Mucosa of gallbladder (tissue), 1 donor: ENCODE measurements at places on chromosomes 1 and 21.

GRCh38 chr1:239315631-239316217, 70.6 kb upstream of the CHRM3 start:
- DNase-seq = no peak

GRCh38 chr1:16178596-16179497, 23.0 kb upstream of the EPHA2 start:
- peak; percentile 81 for DNase-seq

DNA sequence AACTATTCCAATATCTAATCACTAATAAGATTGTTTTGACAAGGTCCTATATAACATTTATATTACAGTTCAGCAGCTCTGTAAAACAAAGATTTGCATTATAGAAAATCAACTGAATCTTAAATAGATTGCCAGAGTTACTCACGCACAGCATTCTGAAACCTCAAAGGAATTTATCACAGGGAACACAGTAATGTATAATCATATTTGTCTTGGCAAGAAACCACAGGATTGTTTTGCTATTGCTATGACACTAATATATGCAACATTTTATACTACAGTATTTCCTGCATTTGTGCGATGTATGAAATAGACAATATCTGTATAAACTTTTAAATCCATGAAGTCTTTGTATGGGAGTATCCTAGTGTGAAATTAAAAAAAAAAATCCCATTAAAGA, 101.4 kb downstream of the PLPPR5 start:
- no peak for DNase-seq

GRCh38 chr1:8889925-8890785, 11.7 kb upstream of the ENO1 start:
- peak; percentile 81 for DNase-seq

DNA sequence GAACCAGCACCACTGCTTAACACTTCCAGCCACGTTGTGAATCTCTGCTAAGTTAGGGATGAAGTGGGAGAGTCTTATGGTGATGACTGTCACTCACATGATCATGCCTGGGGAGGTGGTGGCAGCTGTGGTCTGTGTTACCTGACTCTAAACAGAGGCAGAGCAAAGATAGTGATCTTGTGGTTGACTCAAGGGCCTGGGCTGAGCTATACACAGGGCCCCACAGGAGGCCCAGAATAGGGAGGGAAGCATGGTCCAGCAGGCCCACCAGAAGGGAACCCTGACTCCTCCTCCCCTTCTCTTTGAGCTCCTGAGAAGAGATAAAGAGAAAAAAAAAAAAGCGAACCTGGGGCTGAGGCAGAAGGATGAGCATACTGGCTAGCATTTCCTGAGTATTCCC, 55.0 kb downstream of the PLXNA2 start:
- DNase-seq = no peak
